ENCODE measurements at places on chromosomes 16 and 17. TPM values are rescaled to one million over a fixed set of nuclear protein-coding genes. Genes with fewer than 3 reads are reported as not detected.

DNA sequence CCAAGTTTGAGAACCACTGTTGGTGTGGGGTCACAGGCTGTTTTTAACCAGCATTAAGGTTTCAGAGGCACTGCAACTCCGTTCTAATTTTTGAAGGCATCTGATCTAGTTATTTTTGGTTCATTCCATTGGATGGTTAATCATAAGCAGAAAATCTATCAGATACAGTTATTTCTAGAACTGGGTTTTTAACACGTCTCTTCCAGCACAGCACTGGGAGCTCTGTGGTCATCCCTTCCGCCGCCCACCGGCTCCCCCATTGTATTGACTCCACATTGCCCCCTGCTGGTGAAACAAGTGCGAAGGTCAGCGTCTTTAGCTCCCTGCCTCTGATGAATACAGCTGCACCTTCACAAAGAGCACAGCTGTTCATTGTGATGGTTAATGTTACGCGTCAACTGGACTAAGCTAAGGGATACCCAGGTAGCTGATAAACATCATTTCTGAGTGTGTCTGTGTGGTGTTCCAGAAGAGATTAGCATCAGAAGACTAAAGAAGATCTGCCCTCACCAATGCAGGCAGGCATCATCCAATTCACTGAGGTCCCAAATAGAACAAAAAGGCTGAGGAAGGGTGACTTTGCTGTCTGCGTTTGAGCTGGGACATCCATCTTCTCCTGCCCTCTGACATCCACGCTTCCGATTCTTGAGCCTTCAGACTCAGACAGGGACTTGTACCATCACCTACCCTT lies 8.5 kb downstream of the CCL18 start:
- H3K4me1 ChIP-seq = no peaks in the 10 kb centered on the region
- DNase-seq = no peak
- H3K27ac ChIP-seq = no peak overlapping the region
- no peaks in the 10 kb centered on the region for H3K36me3 ChIP-seq
- H3K4me3 ChIP-seq = no peak overlapping the region

Gene SLC13A2
- total RNA-seq = not detected

DNA sequence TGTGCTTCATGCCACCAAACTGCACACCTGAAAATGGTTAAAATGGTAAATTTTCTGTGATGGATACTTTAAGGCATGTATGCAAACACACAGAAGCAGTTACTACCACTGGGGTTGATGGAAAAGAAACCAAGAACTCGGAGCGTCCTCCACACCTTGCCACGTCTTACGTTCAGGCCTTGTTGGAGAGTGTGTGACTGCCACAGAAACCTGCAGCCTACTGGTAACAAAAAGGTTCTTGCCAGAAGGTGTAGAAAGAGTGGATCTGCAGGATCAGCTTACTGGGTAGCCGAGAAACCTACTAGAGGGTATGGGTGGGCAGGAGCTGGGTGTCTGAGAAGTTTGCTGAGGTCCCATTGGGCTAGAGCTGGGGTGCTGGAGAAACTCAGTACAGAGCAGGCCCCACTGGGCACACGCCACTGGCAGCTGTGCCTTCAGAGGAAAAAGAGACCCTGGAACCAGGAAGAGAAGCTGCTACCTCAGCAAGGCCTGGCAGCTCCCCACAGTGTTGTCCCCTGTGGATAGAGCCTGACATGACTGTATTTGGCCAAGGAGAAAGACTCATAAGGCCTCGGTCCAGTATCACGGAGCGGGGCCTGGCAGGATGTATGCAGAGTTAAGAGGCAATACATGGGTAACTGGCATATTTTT lies 204.6 kb downstream of the SEC14L1 start:
- no peaks in the 10 kb centered on the region for H3K27me3 ChIP-seq
- no peaks in the 10 kb centered on the region for H3K4me1 ChIP-seq
- no peak for DNase-seq
- H3K4me3 ChIP-seq = no peak overlapping the region
- H3K36me3 ChIP-seq = no peaks in the 10 kb centered on the region

Gene CAMKK1
- 19.5 TPM for total RNA-seq

DNA sequence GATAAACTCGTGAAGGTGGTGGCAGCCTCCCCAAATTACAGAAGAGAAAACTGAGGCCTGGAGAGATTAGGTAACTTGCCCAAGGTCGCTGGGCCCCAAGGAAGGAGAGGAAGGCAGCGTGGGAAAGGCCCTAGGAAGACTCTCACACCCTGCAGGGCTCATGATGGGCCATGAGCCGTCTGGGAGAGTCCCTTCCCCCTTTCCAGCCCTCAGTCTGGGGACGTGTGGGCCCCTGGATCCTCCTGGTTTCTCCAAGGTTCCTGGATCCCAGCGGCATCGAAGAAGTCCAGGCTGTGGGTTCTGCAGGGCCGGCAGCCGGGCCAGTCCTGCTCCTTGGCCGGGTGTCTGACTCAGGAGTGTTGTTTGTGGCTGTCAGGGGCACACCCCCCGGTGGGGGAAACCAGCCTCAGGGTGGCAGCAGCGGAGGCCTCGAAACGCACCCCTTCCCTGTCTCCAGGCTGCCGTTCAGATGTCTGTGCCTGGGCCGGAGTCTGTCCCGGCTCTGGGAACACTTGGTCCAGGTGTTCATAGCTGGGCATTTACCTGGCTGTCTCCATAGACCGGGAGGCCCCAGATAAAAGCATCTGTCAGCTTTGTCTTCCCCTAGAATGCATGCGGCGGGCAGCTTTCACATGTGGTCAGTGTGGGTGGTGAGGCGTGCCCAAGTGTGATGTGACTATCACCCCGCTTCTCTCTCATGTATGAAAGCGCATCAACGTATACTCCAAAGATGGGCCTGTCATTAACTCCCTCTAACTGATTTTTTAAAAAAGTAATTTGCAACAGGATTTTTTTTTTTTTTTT lies 3.7 kb upstream of the RAP1GAP2 start:
- H3K4me1 ChIP-seq = peaks cover 4% of the 10 kb centered on the region
- no peak for DNase-seq
- no peaks in the 10 kb centered on the region for H3K36me3 ChIP-seq
- H3K4me3 ChIP-seq = no peak overlapping the region

DNA sequence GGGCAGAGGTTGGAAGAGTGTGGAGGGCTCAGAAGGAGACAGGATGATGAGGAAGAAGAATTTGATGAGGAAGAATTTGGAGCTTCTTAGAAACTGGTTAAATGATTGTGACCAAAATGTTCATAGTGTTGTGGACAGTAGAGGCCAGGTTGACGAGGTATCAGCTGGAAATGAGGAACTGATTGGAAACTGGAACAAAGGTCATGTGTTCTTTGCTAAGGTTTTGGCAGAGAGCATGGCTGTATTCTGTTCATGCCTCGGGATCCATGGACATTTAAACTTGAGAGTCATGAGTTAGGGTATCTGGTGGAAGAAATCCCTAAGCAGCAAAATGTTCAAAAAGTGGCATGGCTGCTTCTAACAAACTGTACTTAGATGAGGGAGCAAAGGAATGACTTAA lies 19.3 kb downstream of the CHMP6 start:
- H3K27me3 ChIP-seq = peaks cover 4% of the 10 kb centered on the region
- no peaks in the 10 kb centered on the region for H3K4me1 ChIP-seq
- H3K27ac ChIP-seq = no peak overlapping the region
- no peaks in the 10 kb centered on the region for H3K36me3 ChIP-seq
- DNase-seq = no peak

- H3K4me1 ChIP-seq = peaks cover 17% of the 10 kb centered on the region
- no peak for DNase-seq
- no peak overlapping the region for H3K4me3 ChIP-seq
- H3K27me3 ChIP-seq = no peaks in the 10 kb centered on the region
- no peaks in the 10 kb centered on the region for H3K36me3 ChIP-seq
Observed at GRCh38 chr16:75621170-75621477, 2.0 kb downstream of the ADAT1 start.

GRCh38 chr17:74373838-74374606 lies 6.7 kb downstream of the GPR142 start:
- no peak overlapping the region for H3K4me3 ChIP-seq
- no peaks in the 10 kb centered on the region for H3K36me3 ChIP-seq
- no peaks in the 10 kb centered on the region for H3K4me1 ChIP-seq
- peaks cover 95% of the 10 kb centered on the region for H3K27me3 ChIP-seq
- no peak overlapping the region for H3K27ac ChIP-seq
- no peak for DNase-seq

Gene CCL2
- total RNA-seq = not detected

Gene ENO3
- total RNA-seq = 37.2 TPM

- 0 out of 2 replicates have a peak, but pooled peaks cover 5% of the 10 kb centered on the region for H3K4me1 ChIP-seq
- no peaks in the 10 kb centered on the region for H3K27me3 ChIP-seq
- no peak overlapping the region for H3K4me3 ChIP-seq
- H3K27ac ChIP-seq = no peak overlapping the region
Observed at GRCh38 chr16:67461600-67462278, 19.2 kb downstream of the ATP6V0D1 start.

GRCh38 chr17:13643180-13643579 lies 41.5 kb upstream of the HS3ST3A1 start:
- H3K27ac ChIP-seq = no peak overlapping the region
- no peaks in the 10 kb centered on the region for H3K27me3 ChIP-seq
- no peak overlapping the region for H3K4me3 ChIP-seq
- no peaks in the 10 kb centered on the region for H3K4me1 ChIP-seq
- no peak for DNase-seq

- H3K27ac ChIP-seq = no peak overlapping the region
- no peaks in the 10 kb centered on the region for H3K36me3 ChIP-seq
- peaks cover 15% of the 10 kb centered on the region for H3K4me1 ChIP-seq
- H3K4me3 ChIP-seq = no peak overlapping the region
- no peaks in the 10 kb centered on the region for H3K27me3 ChIP-seq
Observed at GRCh38 chr17:80456465-80457235, 19.8 kb downstream of the NPTX1 start.

DNA sequence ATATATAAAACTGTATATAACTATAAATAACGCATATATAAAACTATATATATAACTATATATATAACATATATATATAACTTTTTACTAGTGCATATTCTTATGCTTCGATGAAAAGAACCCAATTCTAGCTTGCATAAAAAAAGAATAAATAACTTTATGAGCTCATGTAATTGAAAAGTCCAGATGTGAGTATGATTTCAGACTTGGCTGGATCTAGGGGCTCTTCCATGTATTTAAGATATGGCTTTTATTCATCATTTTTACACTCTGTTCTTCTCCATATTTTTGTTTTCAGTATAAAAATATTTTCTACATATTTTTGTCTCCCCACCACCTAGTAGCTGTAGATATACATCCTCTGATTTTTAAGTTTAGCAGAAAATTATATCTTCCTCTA lies 417.5 kb downstream of the CDH11 start:
- no peaks in the 10 kb centered on the region for H3K4me1 ChIP-seq
- DNase-seq = no peak
- no peak overlapping the region for H3K4me3 ChIP-seq
- no peak overlapping the region for H3K27ac ChIP-seq
- no peaks in the 10 kb centered on the region for H3K36me3 ChIP-seq
- no peaks in the 10 kb centered on the region for H3K27me3 ChIP-seq

Gene TRAPPC1
- total RNA-seq = 181 TPM

GRCh38 chr16:15864939-15865338 lies 8.1 kb upstream of the MYH11 start:
- H3K27ac ChIP-seq = no peak overlapping the region
- H3K27me3 ChIP-seq = no peaks in the 10 kb centered on the region
- H3K4me1 ChIP-seq = no peaks in the 10 kb centered on the region
- peaks cover 14% of the 10 kb centered on the region for H3K36me3 ChIP-seq
- no peak for DNase-seq

Gene TBC1D3H
- total RNA-seq = not detected

DNA sequence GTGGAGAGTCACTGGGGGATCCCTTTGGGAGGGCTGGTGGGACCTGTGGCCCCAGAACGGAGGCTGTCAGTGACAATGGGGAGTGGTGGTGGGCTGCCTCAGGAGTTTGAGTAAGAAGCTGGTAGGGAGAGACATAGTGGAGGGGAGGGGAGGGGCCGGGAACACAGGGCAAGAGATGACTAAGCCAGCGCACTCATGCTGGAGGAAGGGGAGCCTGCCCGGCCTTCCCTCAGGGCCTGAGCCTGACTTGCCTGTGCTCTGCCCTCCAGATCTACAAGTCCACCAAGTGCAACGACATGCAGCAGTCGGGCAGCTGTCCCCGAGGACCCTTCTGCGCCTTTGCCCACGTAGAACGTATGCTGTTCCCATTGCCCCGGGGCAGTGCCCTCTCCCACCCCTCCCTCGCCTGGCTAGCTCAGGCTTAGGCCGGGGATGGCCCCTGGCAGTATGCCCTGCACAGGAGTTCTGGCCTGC lies 29.3 kb downstream of the UNC13D start:
- H3K4me3 ChIP-seq = no peak overlapping the region
- H3K4me1 ChIP-seq = peaks cover 10% of the 10 kb centered on the region
- H3K27ac ChIP-seq = no peak overlapping the region
- peak; percentile 73 for DNase-seq
- no peaks in the 10 kb centered on the region for H3K27me3 ChIP-seq

DNA sequence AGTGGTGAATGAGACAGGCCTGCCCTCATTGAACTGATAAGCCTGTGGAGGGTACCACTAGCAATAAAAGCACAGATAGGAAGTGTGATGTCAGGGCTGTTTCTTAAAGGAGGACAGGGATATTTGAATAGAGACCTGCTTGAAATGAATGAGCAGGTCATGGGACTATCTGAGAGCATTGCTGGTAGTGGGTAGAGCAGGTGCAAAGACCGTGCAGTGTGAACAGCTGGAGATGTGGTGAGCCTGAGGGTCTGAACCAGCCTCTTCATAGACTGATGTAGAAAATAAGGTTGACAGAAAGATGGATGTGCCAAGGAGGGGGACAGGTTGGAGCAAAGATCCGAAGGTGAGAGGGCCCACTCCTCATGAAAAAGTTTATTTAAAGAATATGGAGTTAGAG lies 2.4 kb downstream of the NUP93 start:
- H3K36me3 ChIP-seq = no peaks in the 10 kb centered on the region
- H3K27ac ChIP-seq = no peak overlapping the region
- H3K27me3 ChIP-seq = no peaks in the 10 kb centered on the region
- H3K4me3 ChIP-seq = no peak overlapping the region
- peaks cover 17% of the 10 kb centered on the region for H3K4me1 ChIP-seq
- DNase-seq = no peak

Gene IL34
- total RNA-seq = not detected

GRCh38 chr16:79658301-79659033 lies 57.9 kb upstream of the MAF start:
- no peaks in the 10 kb centered on the region for H3K4me1 ChIP-seq
- no peak overlapping the region for H3K27ac ChIP-seq
- no peak overlapping the region for H3K4me3 ChIP-seq
- 0 out of 2 replicates have a peak, but pooled peaks cover 6% of the 10 kb centered on the region for H3K27me3 ChIP-seq
- no peaks in the 10 kb centered on the region for H3K36me3 ChIP-seq

DNA sequence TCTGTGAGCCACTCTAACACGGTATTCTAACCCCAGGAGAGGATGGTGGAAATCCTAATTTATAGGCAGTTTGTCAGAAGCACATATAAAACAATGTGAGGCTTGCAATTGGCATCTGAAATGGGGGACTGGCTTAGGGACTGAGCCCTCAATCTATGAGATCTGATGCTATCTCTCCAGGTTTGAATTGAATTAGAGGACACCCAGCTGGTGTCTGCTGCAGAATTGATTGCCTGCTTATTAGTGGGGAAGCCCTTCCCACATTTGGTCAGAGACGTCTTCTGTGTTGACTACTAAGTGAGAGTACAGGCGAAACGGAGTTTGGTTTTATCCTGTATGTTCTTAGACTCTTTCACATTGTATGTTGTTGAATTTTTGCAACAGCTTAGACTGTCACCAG lies 13.6 kb upstream of the TMIGD1 start:
- H3K4me1 ChIP-seq = peaks cover 49% of the 10 kb centered on the region
- DNase-seq = no peak
- no peak overlapping the region for H3K4me3 ChIP-seq
- H3K27ac ChIP-seq = no peak overlapping the region
- no peaks in the 10 kb centered on the region for H3K36me3 ChIP-seq
